ENCODE measurements at places on chromosomes 2 and 18. TPM values are rescaled to one million over a fixed set of nuclear protein-coding genes. Genes with fewer than 3 reads are reported as not detected.

Gene MRPL30
- 14.1 TPM for total RNA-seq

Gene LOXL3
- total RNA-seq, result 0.75 TPM

Gene NDUFS1
- total RNA-seq, result 35.2 TPM

Gene ARHGEF33
- total RNA-seq, result not detected

DNA sequence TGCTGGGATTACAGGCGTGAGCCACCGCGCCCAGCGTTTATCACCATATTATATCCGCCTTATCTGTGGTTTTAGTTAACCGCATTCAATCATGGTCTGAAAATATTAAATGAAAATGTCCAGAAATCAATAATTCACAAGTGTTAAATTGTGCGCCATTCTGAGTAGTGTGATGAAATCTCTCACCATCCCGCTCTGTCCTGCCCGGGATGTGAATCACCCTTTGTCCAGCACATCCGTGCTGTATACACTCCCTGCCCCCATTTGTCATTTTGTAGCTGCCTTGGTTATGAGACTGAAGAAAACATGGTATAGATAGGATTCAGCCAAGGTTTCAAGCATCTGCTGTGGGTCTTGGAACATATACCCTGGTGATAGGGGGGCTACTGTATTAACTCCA lies 70.7 kb downstream of the TIMM21 start:
- H3K27ac ChIP-seq, result no peak overlapping the region
- no peaks in the 10 kb centered on the region for H3K36me3 ChIP-seq

DNA sequence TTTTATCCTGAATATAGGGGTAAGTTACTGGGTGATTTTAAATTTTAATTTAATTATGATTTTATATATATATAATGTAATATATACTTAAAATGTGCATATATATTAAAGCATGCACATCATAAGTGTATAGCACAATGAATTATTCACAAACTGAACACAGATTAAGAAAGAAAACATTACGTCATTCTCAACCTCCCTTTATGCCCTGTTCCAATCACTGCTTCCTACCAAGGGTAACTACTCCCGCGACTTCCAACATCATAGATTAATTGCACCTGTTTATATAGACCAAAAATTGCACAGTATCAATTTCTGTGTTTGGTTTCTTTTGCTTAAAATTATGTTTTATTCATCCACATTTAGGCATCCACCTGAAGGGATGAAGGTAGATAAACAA lies 301.3 kb upstream of the KLHL14 start:
- H3K4me1 ChIP-seq, result no peaks in the 10 kb centered on the region
- H3K27me3 ChIP-seq, result no peaks in the 10 kb centered on the region
- no peak for DNase-seq
- no peak overlapping the region for H3K4me3 ChIP-seq
- H3K36me3 ChIP-seq, result no peaks in the 10 kb centered on the region

DNA sequence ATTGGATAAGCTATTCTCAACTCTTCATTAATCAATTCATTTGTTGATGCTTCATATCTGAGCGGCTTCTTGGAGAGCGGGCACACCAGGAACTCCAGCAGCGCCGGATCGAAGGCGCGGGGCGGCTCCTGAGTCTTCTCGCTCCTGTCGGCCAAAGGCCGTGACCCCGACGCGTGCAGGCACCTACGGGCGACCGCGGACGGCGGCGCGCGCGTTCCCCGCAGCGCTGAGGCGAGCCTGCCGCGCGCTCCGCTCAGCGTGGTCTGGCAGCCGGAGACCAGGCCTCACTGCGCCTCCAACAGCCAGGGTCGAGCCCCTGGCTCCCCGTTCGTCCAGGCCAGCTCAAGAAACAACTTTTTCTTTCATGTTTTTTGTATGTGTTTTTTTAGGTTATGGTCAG lies 97.5 kb downstream of the ICA1L start:
- no peak for DNase-seq
- H3K27ac ChIP-seq, result no peak overlapping the region
- no peak overlapping the region for H3K4me3 ChIP-seq
- no peaks in the 10 kb centered on the region for H3K27me3 ChIP-seq
- H3K4me1 ChIP-seq, result peaks cover 2% of the 10 kb centered on the region
- peaks cover 8% of the 10 kb centered on the region for H3K36me3 ChIP-seq

- peaks cover 24% of the 10 kb centered on the region for H3K4me1 ChIP-seq
- H3K27me3 ChIP-seq, result no peaks in the 10 kb centered on the region
- no peaks in the 10 kb centered on the region for H3K36me3 ChIP-seq
Measured at GRCh38 chr2:227782804-227783203, 30.8 kb upstream of the CCL20 start.

DNA sequence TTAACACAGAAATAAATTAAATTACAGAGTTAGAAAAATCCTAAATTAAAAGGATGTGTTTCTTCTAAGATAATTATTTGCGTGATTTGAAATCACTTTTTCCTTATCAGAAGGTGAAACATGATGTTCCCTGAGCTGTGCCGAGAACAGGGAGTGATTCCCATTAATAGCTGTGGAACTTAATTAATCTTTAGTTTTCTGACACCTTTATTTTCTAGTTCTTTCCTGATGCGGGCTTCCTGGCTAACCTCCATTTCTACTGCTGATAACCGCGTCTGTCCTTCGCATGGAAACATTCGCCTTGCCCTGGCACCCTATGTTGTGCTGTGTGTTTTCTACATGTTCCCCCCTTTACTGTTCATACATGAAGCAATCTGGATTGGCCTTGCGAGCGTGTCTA lies 172.9 kb downstream of the FAM210A start:
- peaks cover 23% of the 10 kb centered on the region for H3K4me1 ChIP-seq
- no peak overlapping the region for H3K27ac ChIP-seq
- H3K4me3 ChIP-seq, result no peak overlapping the region
- H3K36me3 ChIP-seq, result peaks cover 2% of the 10 kb centered on the region
- H3K27me3 ChIP-seq, result no peaks in the 10 kb centered on the region

DNA sequence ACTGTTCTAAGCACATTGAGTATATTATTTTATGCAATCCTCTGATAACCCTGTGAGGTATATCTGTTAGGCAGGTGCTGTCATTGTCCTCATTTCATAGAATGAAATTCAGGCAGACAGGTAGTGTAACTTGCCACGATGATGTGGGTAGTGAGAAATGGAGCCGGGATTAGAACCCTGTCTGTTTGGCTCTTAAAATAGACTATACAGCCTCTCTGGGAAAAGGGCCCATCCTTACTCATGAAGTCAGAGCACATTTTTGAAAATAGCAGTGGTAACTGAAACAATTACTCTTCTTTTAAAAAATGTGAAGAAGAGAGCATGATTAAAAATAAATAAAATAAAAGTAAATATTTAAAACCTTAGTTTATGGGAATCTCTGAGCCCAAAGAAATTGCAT lies 23.0 kb downstream of the FAM171B start:
- no peak overlapping the region for H3K27ac ChIP-seq
- no peaks in the 10 kb centered on the region for H3K36me3 ChIP-seq
- no peak overlapping the region for H3K4me3 ChIP-seq
- no peak for DNase-seq

All from T-helper 17 cell (primary cell).